SK-N-SH (cell line): ENCODE measurements at places on chromosomes 4 and X.

DNA sequence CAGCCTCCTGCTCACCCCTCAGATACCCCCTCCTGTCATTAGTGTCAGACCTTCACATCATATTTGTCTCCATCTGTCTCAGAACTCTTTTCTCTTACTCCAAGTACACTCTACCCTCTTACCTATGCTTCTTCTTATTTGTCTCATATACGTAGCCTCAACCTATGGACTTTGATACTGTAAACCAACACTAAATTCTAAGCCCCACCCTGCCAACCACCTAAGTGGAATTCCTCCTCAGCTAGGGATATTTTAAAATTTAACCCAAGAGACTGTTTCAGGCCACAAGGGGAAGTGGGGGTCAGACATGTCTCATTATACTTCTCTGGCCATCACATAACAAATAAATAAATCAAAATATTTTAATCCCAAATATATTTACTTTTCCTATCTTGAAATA lies 778.1 kb upstream of the GRID2 start:
- H3K36me3 ChIP-seq: no peaks in the 10 kb centered on the region
- no peaks in the 10 kb centered on the region for H3K4me1 ChIP-seq
- H3K4me3 ChIP-seq: no peak overlapping the region
- no peak overlapping the region for H3K27ac ChIP-seq
- no peaks in the 10 kb centered on the region for H3K27me3 ChIP-seq
- no peak for DNase-seq

DNA sequence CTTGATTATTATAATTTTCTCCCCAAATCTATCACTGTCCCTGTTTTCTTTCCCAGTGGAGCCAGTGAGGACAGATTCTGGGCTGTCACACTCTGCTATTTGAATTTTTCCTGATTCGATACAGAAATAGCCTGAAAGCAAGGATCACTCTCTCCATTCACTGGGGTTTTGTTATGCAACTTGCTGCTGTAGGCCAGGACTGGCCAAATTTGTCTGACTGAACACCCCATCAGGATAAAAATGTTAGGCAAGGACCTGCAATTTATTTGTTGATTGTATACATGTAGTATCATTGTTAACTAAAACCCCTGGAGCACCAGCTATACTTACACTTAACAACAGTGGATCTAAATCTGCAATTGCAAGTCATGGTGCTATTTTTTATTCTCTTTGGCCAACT lies 68.7 kb downstream of the AASDH start:
- H3K4me1 ChIP-seq: no peaks in the 10 kb centered on the region; the same call in 1 of the 2 replicates
- no peak overlapping the region for H3K27ac ChIP-seq
- H3K4me3 ChIP-seq: no peak overlapping the region

GRCh38 chr4:153223930-153224329 lies 19.7 kb downstream of the TRIM2 start:
- no peak for DNase-seq
- peaks cover 24% of the 10 kb centered on the region for H3K4me1 ChIP-seq
- H3K4me3 ChIP-seq: peak overlapping the region; percentile 81
- peak overlapping the region; percentile 97 for H3K27ac ChIP-seq
- H3K36me3 ChIP-seq: peaks cover 12% of the 10 kb centered on the region

GRCh38 chrX:74370487-74370886 lies 50.8 kb upstream of the SLC16A2 start:
- no peak for DNase-seq
- no peaks in the 10 kb centered on the region; the same call in 1 of the 2 replicates for H3K27me3 ChIP-seq
- no peaks in the 10 kb centered on the region for H3K36me3 ChIP-seq
- no peak overlapping the region for H3K4me3 ChIP-seq
- no peak overlapping the region for H3K27ac ChIP-seq

GRCh38 chr4:130675266-130675665 lies 1579.3 kb downstream of the C4orf33 start:
- no peaks in the 10 kb centered on the region for H3K36me3 ChIP-seq
- H3K4me3 ChIP-seq: no peak overlapping the region
- no peaks in the 10 kb centered on the region for H3K27me3 ChIP-seq
- H3K27ac ChIP-seq: peak overlapping the region; percentile 60; the same call in 1 of the 2 replicates

GRCh38 chrX:65706041-65706828 lies 38.8 kb downstream of the MSN start:
- H3K27me3 ChIP-seq: no peaks in the 10 kb centered on the region
- no peak overlapping the region for H3K27ac ChIP-seq

GRCh38 chr4:70706516-70706915 lies 15.2 kb upstream of the RUFY3 start:
- H3K27me3 ChIP-seq: no peaks in the 10 kb centered on the region
- H3K4me1 ChIP-seq: peaks cover 11% of the 10 kb centered on the region
- no peak for DNase-seq
- peak overlapping the region; percentile 80 for H3K4me3 ChIP-seq
- peak overlapping the region; percentile 93 for H3K27ac ChIP-seq
- no peaks in the 10 kb centered on the region for H3K36me3 ChIP-seq

GRCh38 chr4:21117541-21118180 lies 417.4 kb downstream of the PACRGL start:
- H3K4me3 ChIP-seq: no peak overlapping the region
- DNase-seq: no peak
- H3K27me3 ChIP-seq: no peaks in the 10 kb centered on the region
- no peak overlapping the region for H3K27ac ChIP-seq

DNA sequence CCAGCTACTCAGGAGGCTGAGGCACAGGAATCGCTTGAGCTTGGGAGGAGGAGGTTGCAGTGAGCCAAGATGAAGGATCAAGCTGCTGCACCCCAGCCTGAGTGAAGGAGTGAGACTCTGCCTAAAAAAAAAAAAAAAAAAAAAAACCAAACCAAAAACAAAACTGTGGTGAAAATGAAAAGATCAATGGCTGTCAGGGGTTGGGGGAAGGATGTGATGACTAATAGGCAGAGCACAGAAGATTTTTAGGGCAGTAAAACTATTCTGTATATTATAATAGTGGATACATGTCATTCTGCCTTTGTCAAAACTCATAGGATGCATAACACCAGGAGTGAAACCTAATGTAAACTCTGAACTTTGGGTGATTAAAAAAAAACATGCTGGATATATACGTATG lies 69.9 kb upstream of the ELOVL6 start:
- H3K27me3 ChIP-seq: no peaks in the 10 kb centered on the region
- H3K4me3 ChIP-seq: no peak overlapping the region
- no peak overlapping the region for H3K27ac ChIP-seq
- no peaks in the 10 kb centered on the region for H3K4me1 ChIP-seq
- H3K36me3 ChIP-seq: no peaks in the 10 kb centered on the region
- DNase-seq: no peak

DNA sequence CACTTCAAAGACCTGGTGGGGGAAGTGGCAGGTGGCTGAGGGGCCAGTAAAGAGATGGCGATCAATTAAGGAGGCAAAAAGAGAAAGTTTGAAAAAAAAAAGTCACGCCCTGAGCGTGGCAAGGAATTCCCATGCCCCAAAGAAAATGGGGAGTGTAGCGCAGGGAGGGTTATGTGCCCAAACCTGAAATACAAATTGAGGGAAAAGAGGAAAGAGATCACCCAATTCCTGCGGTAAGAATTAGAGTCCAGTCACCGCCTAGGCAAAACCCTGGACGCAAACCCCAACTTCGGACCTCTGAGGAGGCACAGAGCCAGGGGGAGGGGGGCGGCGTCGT lies 595 bp downstream of the ENOX2 start:
- peak overlapping the region; percentile 72 for H3K4me3 ChIP-seq
- H3K4me1 ChIP-seq: no peaks in the 10 kb centered on the region
- DNase-seq: no peak
- peak overlapping the region; percentile 91 for H3K27ac ChIP-seq
- no peaks in the 10 kb centered on the region for H3K27me3 ChIP-seq

DNA sequence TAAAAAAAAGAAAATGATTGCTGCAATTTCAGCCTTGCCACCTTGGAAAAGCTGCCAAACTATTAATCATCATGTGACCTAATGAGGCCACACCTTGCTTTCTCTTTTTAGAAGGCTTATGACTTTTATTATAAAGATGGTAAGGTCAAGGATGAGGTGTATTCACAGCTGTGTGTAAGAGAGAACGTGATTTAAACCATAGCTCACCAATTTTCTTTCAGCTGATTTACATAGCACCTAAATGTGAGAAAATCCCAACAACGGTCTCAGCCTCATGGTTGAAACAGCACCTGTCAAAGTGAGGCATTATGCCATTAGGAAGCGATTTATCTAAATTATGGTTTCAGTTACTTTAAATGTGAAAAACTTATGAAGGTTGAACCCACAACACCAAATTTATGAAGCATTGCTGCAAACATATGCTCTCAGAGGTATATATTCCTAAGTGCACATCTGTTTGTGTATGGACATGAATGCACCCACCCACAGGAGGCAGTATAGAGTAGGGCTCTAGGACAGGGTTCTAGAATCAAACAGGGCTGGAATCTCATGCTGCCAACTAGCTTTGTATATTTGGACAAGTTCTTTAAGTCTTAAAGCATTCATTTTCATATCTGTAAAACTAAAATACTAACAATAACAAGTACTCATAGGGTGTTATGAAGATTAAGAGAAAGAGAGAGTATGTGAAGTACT lies 40.7 kb downstream of the ANXA3 start:
- no peaks in the 10 kb centered on the region for H3K36me3 ChIP-seq
- no peaks in the 10 kb centered on the region for H3K4me1 ChIP-seq
- DNase-seq: peak; percentile 3
- H3K4me3 ChIP-seq: no peak overlapping the region

DNA sequence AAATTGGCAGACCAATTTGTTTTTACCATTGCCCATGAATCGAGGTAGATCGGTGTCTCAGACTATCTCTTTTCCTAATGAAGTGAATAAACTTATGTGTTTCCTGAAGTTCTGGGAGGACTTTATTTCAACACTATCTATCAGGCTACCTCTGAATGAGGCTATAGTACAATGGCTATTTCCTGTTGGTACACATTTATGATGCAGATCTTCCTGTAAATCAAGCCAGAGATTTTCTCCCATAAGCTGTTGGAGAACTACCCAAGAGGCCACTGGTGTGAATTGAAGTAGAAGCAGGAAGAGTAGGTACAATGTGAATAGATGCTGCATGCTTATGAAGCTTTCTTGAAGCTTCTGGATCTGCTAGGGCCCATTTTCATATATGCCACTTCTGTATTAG lies 16.0 kb downstream of the TXK start:
- no peak overlapping the region for H3K27ac ChIP-seq
- H3K36me3 ChIP-seq: no peaks in the 10 kb centered on the region
- no peak for DNase-seq
- no peaks in the 10 kb centered on the region for H3K27me3 ChIP-seq
- H3K4me3 ChIP-seq: no peak overlapping the region

DNA sequence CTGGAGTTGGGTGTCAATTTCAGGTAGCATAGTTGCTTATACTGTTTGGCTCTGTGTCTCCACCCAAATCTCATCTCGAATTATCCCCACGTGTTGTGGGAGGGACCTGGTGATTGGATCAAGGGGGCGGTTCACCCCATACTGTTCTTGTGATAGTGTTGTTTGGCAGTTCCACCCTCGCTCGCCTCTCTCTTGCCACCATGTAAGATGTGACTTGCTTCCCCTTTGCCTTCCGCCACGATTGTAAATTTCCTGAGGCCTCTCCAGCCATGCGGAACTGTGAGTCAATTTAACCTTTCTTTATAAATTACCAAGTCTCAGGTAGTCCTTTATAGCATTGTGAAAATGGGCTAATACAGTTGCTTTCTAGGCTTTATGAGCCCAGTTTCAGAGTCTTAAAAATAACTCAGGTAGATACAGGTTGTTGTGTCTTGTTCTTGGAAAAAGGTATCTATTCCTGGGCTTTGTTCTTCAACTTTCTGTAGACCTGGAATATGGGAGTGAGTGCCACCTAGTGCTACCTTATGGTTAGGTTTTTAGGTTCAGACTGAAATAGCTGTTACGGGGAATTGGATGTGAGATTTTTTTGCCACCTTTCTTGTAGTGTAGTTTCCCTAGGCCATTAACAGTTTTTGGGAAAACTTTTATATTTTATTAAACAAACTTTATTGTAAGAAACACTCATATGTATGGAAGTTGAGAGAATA lies 15.6 kb downstream of the PGK1 start:
- H3K36me3 ChIP-seq: peaks cover 39% of the 10 kb centered on the region
- H3K4me3 ChIP-seq: no peak overlapping the region
- no peak overlapping the region for H3K27ac ChIP-seq
- no peaks in the 10 kb centered on the region for H3K4me1 ChIP-seq

GRCh38 chr4:86243750-86244149 lies 116.1 kb downstream of the MAPK10 start:
- no peak overlapping the region for H3K27ac ChIP-seq
- no peak overlapping the region for H3K4me3 ChIP-seq
- H3K36me3 ChIP-seq: no peaks in the 10 kb centered on the region

- no peaks in the 10 kb centered on the region for H3K4me1 ChIP-seq
- no peaks in the 10 kb centered on the region for H3K27me3 ChIP-seq
- H3K27ac ChIP-seq: no peak overlapping the region
- no peak for DNase-seq
Measured at GRCh38 chrX:84666086-84666485, 163.8 kb upstream of the HDX start.

DNA sequence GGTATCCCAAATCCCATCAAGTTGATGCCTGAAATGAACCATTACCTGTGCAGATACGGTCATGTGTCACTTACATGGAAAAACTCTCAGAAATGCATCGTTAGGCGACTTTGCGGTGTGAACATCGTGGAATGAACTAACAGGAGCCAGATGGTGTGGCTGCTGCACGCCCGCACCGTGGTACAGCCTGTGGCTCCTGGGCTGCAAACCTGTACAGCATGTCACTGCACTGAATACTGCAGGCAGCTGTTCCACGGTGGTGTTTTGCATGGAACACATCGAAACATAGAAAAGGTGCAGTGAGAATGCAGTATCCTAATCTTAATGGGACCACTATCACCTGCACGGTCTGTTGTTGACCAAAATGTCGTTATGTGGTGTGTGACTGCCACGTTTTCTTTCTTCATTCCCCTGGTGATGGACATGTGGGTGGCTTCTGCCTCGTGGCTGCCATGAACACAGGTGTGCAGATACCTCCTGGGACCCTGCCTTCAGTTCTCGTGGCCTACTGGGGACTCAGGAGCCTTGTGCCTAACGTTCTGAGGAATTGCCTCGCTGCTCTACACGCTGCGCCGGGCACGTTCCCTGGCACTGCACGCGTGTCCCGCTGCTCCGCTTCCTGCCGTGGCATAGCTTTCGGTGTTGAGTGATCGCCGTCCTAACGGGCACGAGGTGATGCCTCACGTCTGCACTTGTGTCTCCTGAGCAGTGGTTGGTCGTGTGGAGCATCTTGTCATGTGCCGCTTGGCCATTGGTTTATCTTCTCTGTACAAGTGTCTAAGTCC lies 18.5 kb downstream of the MAEA start:
- H3K27ac ChIP-seq: no peak overlapping the region
- H3K4me3 ChIP-seq: no peak overlapping the region
- H3K27me3 ChIP-seq: no peaks in the 10 kb centered on the region
- DNase-seq: no peak

DNA sequence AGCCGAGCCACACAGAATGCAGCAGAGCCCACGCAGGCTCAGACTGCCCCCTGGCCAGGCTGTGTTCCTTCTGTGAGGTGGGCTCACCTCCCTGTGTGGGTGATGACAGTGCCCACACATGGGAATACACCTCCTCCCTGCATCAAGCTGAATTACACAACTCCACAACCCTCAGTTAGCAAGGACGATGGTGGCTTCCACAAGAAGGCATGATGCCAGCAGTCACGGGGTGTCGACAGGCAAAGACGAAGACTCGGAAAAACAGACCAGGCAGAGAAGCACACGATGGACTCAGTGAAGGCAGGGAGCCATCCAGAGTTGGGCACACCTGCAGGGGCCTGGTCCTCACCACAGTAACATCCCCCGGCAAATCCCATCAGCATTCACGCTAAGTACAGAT lies 12.1 kb downstream of the LETM1 start:
- no peak for DNase-seq
- H3K4me3 ChIP-seq: no peak overlapping the region
- H3K27me3 ChIP-seq: no peaks in the 10 kb centered on the region
- peaks cover 35% of the 10 kb centered on the region for H3K36me3 ChIP-seq
